ENCODE measurements at places on chromosomes 3 and 15. TPM values are rescaled to one million over a fixed set of nuclear protein-coding genes. Genes with fewer than 3 reads are reported as not detected.

GOLGA6L10 gene
- 0.23 TPM for total RNA-seq

- H3K4me3 ChIP-seq: no peak overlapping the region
- no peaks in the 10 kb centered on the region for H3K4me1 ChIP-seq
- no peaks in the 10 kb centered on the region for H3K36me3 ChIP-seq
- H3K27me3 ChIP-seq: no peaks in the 10 kb centered on the region
These were observed 25.6 kb downstream of the SLC7A14 start for GRCh38 chr3:170560296-170560695.

DNA sequence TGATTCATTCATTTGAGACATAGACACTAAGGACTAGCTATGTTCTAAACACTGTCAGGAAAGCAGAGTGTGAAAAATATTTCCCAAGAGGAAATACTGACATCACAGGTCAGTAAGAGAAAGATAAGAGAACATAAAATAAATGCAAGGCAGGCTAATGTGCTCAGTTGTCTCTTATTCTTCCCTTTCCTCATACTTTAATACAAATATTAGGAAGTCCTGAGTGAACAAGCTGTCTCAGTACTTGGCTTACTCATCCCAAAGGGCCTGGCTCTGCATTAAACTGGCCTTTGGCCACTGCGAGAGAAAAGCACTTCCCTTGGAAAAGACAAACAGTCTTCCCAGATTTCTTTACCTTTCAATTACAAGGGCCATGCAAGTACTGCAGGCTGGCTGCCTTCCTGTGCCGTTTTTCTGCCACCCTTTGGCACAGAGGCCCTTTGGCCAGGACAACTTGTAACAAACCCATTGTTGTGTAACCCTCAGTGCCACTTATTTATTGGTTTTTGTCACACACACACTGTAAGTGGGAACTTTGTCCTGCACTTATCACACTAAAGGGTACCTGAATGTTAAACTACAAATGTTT lies 31.7 kb downstream of the EDC3 start:
- H3K27me3 ChIP-seq: no peaks in the 10 kb centered on the region
- H3K4me3 ChIP-seq: no peak overlapping the region
- H3K36me3 ChIP-seq: peaks cover 6% of the 10 kb centered on the region
- H3K27ac ChIP-seq: peak overlapping the region; percentile 78
- peaks cover 35% of the 10 kb centered on the region for H3K4me1 ChIP-seq

GRCh38 chr3:37543666-37544065 lies 318.0 kb upstream of the CTDSPL start:
- peaks cover 5% of the 10 kb centered on the region for H3K4me1 ChIP-seq
- H3K27ac ChIP-seq: no peak overlapping the region
- no peak for DNase-seq
- no peaks in the 10 kb centered on the region for H3K27me3 ChIP-seq

GRCh38 chr15:81152799-81153198 lies 18.7 kb downstream of the CFAP161 start:
- no peaks in the 10 kb centered on the region for H3K27me3 ChIP-seq
- no peak overlapping the region for H3K27ac ChIP-seq
- H3K4me1 ChIP-seq: peaks cover 9% of the 10 kb centered on the region
- DNase-seq: no peak

- H3K27ac ChIP-seq: no peak overlapping the region
- no peak for DNase-seq
- no peaks in the 10 kb centered on the region for H3K27me3 ChIP-seq
- no peaks in the 10 kb centered on the region for H3K36me3 ChIP-seq
- no peaks in the 10 kb centered on the region for H3K4me1 ChIP-seq
- H3K4me3 ChIP-seq: no peak overlapping the region
These were observed 385.8 kb downstream of the VGLL3 start for GRCh38 chr3:86605166-86605565.

GRCh38 chr3:11248596-11248995 lies 23.6 kb upstream of the ATG7 start:
- H3K27me3 ChIP-seq: no peaks in the 10 kb centered on the region
- no peak overlapping the region for H3K27ac ChIP-seq
- DNase-seq: no peak
- H3K4me1 ChIP-seq: no peaks in the 10 kb centered on the region
- no peak overlapping the region for H3K4me3 ChIP-seq

Data from upper lobe of right lung (tissue), 1 donor.